ENCODE measurements at places on chromosomes 13 and 19.

GRCh38 chr19:19591133-19591825 is 27.2 kb downstream of the PBX4 start:
- no peak for DNase-seq

- DNase-seq = no peak
These were observed 9.2 kb upstream of the GPC5 start for GRCh38 chr13:91389186-91389585.

- no peak for DNase-seq
These were observed 10.4 kb upstream of the ZSWIM4 start for GRCh38 chr19:13784731-13785452.

GRCh38 chr13:35278917-35279316 is 197.6 kb downstream of the MAB21L1 start:
- no peak for DNase-seq

DNA sequence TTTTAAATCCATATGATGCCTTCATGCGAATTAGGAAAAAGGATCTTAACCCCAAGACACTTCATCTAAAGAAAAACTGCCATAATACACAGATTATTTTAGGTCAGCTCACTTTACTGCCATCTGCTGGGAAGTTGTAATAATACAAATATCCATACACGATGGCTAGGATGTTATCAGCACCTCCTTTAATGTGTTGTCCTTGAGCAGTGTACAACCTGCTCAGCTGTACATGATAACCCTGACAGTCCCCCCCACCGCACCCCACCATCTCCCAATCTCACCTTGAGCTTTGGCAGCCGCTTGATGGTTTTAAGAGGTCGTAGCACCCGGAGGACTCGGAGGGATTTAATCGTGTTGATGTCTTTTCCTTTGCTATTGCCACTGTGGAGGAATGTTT is 112.2 kb downstream of the IER2 start:
- peak; percentile 34 for DNase-seq

DNA sequence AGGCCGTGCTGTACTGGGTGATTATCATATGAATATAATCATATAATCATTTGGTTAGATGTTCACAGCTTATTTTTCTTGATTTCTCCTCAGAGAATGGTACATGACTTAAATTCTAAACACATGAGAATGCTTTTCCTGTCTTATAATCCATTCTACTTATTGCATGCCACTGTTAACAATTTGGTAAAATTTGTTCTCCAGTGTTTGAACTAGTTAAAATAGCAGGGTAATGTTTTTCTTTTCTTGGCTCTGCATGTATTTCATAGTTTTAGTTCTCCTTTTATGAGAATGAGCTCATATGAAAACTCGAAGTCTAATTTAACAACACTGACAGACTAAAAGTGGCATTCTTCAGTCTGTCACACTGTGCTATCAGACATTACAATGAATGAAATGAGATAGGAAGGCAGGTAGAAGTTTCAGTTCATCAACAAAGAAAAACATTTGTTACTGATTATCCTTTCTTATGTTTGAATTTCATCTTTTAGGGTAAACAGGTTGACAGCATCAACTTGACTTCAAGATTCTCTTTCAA is 10.2 kb downstream of the SPRYD7 start:
- no peak for DNase-seq

DNA sequence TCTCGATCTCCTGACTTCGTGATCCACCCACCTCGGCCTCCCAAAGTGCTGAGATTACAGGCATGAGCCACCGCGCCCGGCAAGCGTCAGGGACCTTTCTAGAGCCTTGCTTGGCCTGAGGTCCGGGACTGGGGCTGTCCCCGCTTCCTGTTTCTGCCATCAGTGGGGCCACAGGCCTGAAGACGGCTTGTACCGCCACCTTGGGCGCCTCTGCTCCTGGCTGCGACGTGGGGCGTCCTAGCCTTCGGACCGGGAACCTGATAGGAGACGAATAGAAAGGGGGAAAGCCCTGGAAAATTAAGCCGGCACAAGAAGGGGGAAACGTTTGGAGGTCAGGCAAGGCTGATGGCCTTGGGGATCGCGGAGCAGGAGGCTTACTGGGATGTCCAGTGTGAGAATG is 35.1 kb downstream of the RNF6 start:
- DNase-seq = no peak

DNA sequence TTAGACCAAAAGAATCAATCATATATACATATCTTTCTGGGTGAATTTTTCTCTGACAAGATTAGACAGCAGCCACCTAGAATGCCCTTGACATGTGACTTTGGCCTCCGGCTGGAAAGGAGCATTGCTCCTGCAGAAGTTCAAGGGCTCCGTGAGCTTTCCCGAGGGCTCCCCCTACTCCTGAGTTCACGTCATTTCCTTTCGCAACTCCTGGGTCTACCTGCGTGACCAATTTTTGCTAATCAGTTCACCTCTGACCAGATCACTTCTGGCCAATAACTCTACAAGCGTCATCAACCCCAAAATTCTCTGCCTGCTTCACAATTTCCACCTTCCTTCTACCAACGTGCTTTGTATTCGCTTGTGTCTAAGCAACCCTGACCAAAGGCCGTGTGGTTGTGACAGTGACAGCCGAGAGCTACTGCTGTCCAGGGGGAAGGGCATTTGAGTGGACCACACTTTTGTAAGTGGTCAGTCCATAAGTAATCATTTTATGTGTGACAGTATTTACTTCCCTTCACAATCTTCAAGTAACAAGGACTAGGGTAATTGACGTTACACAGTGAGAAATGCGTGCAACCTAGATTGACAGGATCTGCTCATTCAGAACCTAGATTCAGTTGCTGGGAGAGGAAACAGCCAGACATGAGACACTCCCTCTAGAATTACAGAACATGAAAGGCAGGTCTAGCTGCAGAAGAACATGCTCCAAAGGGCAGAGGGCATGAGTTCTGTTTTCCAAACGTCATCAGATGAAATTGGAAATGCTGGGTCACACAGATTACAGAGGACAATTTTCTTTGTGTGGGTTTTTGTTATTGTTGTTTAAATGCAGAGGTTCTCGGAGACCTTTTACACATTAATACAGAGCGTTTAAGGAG is 145.9 kb upstream of the SPACA7 start:
- no peak for DNase-seq

DNA sequence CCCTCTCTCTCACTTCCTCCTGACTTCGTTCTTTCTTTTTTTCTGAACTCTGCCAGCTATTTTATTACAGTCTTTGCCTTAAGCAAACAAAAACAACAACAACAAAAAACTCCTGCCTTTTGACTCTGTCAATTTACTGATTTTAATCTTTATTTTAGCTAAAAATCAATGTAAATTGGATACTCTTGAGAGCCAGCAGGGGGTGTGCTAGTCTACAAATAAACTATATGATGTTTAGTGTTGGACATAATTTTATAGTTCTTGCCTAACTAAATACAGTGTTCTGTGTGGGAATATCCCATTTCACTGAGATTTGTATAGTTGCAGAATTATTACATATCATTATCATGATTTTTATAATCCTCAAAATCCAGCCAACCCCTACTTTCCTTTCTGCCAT is 1199.9 kb upstream of the SPRY2 start:
- no peak for DNase-seq

DNA sequence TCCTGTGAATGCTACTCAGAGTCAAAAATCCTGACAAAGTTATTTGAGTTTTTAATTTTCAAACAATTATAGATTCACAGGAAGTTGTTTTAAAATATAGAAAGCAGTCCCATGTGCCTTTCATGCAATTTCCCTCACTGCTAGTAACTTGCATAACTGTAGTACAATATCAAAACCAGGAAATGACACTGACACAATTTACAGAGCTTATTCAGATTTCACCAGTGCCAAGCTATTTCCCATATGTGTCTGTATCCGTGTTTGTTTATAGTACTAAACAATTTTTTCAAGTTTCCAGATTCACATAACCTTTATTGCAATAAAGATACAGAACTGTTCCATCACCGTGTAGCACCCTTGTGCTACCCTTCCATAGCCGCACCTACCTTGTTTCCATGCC is 934.6 kb downstream of the PCDH17 start:
- DNase-seq = no peak

DNA sequence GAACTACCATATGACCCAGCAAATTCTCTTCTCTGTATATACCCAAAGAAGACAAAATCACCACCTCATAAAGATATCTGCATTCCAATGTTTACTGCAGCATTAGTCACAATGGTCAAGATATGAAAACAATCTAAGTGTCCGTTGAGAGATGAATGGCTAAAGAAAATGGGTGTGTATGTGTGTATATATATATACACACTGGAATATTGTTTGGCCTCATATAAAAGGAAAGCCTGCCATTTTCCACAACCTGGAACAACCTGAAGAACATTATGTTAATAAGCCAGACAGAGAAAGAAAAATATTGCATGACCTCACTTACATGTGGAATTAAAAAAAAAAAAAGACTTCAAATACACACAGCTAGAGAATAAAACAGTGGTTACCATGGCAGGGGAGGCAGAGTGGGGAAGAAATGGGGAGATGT is 29.5 kb upstream of the RBM26 start:
- DNase-seq = no peak

GRCh38 chr19:30656520-30657100 is 284.4 kb downstream of the ZNF536 start:
- DNase-seq = no peak

- DNase-seq = no peak
These were observed 18.2 kb downstream of the SIN3B start for GRCh38 chr19:16847430-16847829.

DNA sequence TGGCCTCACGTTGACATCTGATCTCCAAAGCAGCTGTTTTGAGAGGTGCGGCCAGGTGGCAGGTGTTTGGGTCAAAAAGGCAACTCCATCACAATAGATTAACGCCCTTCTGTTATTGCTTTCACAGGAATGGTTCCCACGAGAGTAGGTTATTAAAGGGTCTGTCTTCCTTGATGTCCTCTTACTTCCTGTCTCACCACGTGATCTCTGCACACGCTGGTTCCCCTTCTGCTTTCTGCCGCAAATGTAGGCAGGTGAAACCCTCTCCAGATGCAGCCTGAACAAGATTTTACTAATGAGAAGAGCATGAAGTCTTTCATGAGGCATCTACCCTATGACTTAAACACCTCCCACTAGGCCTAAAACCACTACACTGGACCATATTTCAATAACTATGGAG is 22.8 kb upstream of the ZNF564 start:
- peak; percentile 55 for DNase-seq

DNA sequence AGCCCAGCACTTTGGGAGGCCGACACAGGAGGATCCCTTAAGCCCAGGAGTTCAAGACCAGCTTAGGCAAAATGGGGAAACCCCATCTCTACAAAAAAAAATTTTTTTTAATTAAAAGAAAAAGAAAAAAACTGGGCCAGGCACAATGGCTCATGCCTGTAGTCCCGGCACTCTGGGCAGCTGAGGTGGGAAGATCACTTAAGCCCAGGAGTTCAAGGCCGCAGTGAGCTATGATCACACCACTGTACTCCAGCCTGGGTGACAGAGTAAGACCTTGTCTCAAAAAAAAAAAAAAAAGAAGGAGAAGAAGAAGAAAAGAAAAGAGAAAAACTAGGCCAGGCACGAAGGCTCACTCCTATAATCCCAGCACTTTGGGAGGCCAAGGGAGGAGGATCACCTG is 4.3 kb downstream of the ELL start:
- no peak for DNase-seq

DNA sequence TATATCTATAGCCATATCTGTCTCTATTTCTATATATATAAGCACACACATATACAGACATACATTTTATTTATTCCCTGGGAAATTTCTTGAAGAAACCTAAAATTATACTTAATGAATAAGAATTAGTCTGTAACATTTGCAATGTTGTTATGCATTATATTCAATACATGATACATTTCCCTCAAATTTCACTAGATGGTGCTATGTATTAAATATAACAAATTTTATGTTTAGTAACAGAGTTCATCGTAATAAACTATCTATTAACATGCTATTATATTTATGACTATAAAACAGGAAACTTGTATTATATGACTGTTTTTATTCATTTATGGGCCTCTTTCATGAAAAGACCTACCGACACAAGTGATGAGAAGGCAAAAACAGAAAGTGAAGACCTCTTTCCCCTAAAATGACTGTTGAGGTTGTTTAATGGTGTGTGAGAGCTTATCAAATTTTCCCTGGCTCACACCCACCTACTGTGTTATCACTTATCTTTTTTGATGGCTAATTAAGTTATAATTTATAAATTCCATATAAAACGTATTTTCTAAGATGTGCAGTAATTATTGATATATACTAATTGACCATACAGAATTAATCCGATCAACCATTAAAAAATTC is 881.9 kb downstream of the SLITRK6 start:
- no peak for DNase-seq

DNA sequence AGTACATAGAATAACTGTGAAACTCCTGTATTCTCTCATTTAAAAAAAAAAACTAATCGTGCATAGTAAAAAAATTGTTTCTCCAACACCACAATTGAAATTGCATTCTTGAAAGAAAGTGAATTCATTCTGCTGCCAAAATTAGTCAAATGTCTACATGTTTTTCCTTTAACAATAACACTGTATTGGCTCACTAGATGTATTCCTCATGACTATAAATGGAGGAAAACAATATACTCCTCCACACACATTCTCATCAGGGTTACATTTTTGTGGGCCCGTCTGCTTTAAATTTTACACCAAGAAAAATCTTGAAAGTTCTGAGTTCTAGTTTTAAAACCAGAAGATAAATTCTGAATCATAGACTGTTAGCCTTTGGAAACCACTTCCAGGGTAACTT is 233.6 kb downstream of the KLF12 start:
- no peak for DNase-seq

- no peak for DNase-seq
These were observed 15.4 kb downstream of the GTPBP3 start for GRCh38 chr19:17352608-17353280.

- DNase-seq = no peak
These were observed 105.7 kb upstream of the RAP2A start for GRCh38 chr13:97328222-97328790.

- DNase-seq = no peak
These were observed 49.5 kb downstream of the CHST8 start for GRCh38 chr19:33671211-33671610.

- DNase-seq = no peak
These were observed 143.9 kb upstream of the TSC22D1 start for GRCh38 chr13:44719857-44720671.

- no peak for DNase-seq
These were observed 336 bp downstream of the CD22 start for GRCh38 chr19:35329323-35329722.

- no peak for DNase-seq
These were observed 3.0 kb downstream of the KDM4B start for GRCh38 chr19:4971816-4972495.

DNA sequence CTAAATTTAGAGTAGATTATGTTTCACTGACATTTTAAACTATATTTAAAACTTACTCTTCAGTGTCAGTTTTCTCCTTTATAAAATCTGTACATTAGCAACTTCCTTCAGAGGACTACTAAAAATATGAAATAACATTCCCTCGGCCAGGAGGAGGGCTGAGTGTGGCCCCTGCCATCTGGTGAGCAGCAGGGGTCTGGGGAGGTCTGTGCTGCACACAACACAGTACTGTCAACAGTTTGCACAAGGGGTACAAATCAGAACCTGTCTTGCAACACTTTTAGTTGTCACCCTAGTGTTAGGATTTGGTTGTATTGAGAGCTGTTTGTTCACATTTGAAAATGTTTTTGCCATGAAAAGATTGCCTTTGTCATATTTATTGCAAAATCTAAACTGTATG is 48.9 kb downstream of the TPP2 start:
- DNase-seq = no peak

- DNase-seq = no peak
These were observed 82.1 kb downstream of the ZAR1L start for GRCh38 chr13:32233062-32233461.
